ENCODE measurements at places on chromosomes 1 and 21. TPM values are rescaled to one million over a fixed set of nuclear protein-coding genes. Genes with fewer than 3 reads are reported as not detected.

GRCh38 chr1:22749919-22750684, 39.5 kb downstream of the EPHB2 start:
- DNase-seq, result peak; percentile 94

DNA sequence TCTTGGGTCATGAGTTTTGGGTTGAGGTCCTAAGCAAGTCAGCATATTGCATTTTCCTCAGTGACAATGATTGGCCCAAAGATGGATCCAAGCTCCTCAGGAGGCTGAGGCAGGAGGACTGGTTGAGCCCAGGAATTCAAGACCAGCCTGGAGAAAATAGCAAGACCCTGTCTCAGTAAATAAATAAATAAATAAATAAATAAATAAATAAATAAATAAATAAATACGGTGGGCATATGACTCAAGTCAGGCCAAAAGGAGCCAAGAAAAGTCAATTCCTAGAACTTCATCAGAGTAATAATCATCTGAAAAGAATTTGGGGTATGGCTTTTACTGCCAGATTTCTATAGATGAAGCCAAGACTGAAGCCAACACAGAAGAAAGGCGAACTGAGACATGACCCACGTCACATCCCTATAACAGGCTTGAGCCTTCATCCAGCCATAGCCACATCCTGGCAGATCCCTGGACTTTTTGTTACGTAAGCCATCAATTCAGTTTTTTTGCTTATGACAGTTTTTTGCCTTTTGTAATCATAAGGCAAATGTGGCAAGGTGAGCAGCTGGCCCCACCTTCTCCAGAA, 88.5 kb upstream of the NFASC start:
- no peak for DNase-seq

The KANK4 gene
- 0.13 TPM for total RNA-seq

GRCh38 chr1:97743129-97743528, 177.7 kb downstream of the DPYD start:
- peak; percentile 40 for DNase-seq

GRCh38 chr1:7993593-7994479, 32.3 kb downstream of the ERRFI1 start:
- no peak for DNase-seq
